Activated CD8-positive, alpha-beta memory T cell treated with anti-CD3 and anti-CD28 coated beads, Interleukin-2, amount 10 ng/mL, durations not matched to agents 7 days and 5 days (primary cell): ENCODE measurements at places on chromosomes 7 and 10. TPM values are rescaled to one million over a fixed set of nuclear protein-coding genes. Genes with fewer than 3 reads are reported as not detected.

The SRRM3 gene
- not detected for total RNA-seq

The SSC4D gene
- 0.64 TPM for total RNA-seq

DNA sequence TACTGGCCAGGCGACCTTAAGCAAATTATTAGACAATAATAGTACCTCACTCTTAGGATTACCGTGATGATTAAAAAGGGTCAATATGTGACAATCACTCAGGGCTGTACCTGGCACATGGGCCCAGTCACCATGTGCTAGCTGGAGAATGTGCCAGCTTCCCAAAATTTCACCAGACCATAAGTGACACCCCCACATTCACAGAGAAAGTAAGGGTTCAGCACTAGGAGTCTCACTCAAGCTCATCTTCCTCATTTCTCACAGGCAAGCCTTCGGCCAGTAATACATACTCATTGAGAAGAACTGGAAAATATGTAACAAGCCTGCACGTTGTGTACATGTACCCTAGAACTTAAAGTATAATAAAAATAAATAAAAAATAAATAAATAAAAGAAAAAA, 22.4 kb upstream of the C10orf71 start:
- peak; percentile 1 for DNase-seq

DNA sequence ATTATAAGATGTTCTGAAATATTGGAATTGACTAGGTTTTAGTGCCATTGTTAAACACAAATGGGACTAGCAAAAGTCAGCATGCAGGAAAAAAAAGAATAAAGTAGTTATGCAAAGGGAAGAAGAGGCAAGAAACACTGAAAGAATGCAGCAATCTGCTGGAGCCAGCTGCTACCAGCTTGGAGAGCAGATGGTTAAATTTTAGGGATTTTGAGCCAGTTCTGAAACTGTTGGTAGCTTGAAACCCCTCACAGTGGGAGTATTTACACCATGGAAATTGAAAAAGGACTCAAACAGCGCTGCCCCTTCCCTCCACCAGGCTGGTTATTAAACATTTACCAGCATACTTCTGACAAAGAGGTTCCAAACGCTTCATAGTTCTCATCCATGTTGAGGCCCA, 41.0 kb downstream of the SCRN1 start:
- DNase-seq: no peak

- DNase-seq: no peak
These were observed 58.6 kb downstream of the RALA start for GRCh38 chr7:39681887-39682441.
